ENCODE measurements at places on chromosomes 7 and 10.

- no peak for DNase-seq
Measured at GRCh38 chr7:111292026-111292470, 201.1 kb downstream of the LRRN3 start.

DNA sequence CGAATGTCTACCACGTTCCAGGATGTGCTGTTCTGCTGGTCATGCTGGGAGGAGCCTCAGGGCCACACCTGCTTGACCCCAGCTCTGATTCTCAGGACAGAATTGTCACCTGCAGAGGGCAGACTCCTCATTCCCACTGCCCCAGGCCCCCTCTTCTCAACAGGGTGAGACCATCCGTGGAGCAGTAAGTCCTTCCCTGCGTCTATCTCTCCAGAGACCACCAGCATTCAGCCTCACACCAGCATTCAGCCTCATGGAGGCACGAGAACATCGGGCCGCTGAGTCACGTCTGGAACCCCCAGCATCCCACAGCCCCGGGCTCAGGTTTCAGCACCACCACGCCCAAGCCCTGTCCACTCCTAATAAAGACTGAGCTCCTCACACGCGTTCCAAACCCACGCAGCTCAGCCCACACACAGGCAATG, 273.4 kb downstream of the DIP2C start:
- DNase-seq: no peak

DNA sequence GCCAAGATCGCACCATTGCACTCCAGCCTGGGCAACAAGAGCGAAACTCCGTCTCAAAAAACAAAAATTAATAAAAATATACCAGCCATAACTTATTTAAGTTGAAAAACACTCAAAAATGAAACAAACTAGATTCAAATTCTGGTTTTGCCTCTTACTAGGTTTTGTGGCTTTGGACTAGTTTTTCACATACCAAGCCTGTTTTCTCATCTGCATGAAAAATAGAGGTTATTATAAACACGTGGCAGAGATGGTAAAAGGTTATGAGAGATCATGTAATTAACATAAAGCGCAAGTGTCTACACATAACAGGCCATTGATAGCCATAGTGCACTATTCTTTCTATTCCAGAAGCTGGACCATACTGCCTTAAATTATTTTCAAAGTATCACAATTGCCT, 35.5 kb upstream of the CABCOCO1 start:
- no peak for DNase-seq

GRCh38 chr7:16646472-16647072, 591 bp downstream of the BZW2 start:
- DNase-seq: no peak

DNA sequence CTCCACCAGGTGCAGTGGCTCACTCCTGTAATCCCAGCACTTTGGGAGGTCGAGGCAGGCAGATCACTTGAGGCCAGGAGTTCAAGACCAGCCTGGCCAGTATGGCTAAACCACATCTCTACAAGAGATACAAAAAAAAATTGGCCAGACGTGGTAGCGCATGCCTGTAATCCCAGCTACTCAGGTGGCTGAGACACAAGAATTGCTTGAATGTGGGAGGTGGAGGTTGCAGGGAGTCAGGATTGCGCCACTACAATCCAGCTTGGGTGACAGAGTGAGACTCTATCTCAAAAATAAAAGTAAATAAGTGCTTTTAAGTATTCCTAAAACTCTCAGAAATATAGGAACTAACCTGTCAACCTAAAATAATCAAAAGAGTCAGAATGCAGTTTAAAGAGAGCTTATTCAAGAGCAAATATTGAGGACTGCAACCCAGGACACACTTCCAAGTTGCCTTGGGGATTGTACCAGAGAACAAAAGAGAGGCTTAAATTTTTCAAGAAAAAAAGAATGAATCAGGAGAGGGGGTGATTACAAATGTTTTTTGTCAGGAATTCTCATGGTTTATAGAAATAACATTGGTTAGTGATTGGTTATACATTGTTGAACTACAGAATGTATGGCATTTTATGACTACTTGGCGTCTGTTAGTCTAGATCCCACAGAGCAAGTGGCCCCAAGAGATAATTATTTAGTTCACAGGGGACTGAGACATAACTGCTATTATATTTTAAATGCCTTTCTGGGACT, 33.2 kb upstream of the PPP1R9A start:
- DNase-seq: no peak

DNA sequence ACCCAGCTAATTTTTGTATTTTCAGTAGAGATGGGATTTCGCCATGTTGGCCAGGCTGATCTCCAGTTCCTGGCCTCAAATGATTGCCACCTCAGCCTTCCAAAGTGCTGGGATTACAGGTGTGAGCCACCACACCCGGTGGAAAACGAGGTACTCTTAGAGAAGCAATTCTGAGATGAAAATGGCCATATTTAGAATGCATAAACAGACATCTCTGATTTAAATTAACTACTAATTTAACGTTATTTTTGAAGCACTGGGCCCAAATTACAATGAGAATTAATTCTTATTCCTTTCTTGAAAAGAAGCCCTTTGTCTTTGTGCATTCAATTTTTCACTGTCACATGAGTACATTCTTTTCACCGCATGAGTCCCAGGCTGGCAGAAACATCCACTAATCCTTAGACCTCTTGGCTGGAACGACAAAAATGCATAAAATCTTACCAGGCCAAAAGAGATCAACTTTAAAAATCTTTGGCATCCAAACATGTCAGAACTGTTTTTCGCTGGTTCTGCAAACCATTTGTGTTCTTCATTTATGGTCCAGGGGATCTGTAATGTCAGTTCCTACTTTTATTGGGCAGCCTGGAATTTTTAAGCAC, 60.1 kb upstream of the CAPZA2 start:
- DNase-seq: no peak

GRCh38 chr7:55174856-55175255, 156.0 kb downstream of the EGFR start:
- no peak for DNase-seq

DNA sequence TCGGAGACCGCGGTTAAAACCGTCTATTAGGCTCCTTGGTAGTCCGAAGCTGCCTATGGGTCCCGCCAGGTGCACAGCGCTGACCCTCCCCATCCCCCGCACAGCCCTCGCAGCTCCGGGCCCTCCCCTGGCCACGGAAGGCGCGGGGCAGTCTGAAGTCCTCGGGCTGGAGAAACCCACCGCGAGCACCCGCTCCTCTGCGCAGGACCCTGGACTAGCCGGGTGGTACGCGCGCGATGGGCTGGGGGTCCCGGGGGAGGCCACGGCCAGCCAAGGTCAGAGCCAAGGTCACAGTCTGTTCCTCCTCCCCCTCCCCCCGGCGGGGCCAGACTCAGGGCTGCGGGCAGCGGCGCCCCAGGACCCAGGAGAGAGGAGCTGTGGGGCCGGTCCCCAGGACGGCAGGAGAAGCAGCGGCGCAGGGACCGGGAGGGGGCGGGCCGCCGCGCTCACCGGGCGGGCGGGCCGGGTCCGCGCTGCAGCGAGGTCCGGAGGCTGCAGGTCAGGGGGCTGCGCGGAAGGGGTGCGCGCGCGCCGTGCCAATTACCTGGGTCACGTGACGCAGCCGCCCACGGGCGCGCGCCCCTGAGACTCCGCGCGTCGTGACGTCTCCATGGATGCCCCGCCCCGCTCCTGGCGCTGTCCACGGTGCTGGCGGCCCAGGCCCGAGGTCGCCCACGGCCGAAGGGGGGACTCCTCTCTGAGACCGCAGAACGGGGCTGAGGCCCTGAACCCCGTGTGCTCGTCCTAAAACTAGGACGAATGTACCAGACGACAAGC, at the start of gene OGDHL:
OGDHL (minus strand) TSS at position 535 of the 777 bp plus-strand sequence. CDS start 3,731 bp downstream, outside the sequence.
- DNase-seq: no peak

GRCh38 chr10:13527864-13528122, 1.0 kb downstream of the BEND7 start:
- DNase-seq: no peak

DNA sequence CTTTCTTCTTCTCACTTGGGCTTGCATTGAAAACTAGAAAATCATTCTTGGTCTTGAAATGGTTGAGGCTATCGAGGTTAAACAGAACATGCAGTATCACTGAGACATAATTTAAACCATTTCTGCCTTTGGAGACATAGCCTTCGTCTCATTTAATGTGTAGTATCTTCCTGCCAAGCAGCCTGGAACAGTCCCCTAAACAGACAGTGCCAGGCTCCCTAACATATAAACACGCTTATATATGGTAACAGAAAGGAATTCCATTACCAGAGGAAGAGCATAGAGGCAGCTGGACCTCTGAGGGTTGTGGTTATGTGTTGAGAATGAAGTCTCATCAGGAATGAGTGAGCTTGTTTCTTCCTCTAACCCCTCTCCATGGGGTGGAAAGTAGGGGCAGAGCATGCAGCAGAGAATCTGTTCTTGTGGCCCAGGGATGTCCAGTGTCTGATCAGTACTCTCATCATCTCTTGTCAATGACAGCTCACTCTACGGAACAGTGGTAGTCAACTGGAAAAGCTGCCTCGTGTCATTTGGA, 11.2 kb downstream of the CACNB2 start:
- no peak for DNase-seq

DNA sequence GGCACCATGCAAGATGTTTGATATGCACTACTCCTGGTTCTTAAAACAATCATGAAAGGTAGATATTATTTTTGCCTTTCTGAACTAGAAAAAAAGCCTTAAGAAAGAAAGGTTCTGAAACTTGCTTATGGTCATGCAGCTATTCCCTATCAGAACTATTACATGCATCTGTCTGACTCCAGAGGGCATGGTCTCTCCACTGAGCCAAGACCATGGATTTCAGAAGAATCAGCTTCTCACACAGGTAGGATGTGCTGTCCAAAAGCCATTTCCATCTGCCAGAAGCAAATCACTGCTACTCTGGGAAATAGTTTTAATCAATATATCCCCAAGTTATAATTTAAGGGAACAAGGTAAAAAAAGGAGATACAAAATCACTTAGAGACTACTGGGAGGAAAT, 69.5 kb downstream of the STK17A start:
- no peak for DNase-seq

DNA sequence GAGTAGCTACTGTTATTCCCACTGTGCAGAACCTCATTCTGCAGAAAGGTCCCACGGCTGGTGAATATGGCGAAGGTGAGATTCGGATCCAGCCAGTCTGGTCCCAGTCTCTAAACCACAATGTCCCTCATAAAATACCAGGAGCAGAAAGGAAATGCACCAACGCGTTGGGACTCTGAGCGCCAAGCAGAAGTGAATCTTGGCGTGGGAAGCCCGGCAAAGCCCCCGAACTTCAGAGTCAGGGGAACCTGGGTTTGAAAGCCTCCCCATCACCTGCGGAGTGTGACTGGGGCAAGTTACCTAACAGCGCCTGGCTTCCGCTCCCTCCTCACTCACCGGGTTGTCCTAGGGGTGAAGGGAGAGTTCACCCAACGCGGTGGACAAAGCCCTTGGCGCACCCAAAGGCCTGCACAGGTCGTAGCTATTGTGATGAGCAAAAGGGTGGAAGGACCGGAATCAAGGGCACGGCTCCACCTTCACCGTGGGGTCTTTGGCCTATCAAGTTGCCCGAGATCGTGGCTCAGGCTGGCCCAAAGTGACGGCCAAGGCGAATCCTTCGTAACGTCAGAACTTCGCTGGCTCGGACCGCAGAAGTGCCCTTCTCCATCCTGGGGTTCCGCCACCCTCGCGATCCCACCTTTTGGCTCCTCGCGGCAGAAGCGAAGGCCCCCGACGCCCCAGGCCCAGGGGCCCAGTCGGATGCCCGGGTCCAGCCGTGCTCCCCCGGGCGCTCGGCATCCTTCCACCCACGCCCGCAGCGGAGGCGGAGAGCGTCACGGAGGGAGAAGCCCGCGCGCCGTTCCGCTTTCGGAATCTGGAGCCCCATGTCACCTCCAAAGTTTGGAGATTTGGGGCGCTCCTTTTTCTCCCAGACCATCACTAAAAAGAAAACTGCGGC, 811 bp downstream of the RGS10 start:
- no peak for DNase-seq

- DNase-seq: no peak
Measured at GRCh38 chr7:90972906-90973550, 291.2 kb upstream of the FZD1 start.

DNA sequence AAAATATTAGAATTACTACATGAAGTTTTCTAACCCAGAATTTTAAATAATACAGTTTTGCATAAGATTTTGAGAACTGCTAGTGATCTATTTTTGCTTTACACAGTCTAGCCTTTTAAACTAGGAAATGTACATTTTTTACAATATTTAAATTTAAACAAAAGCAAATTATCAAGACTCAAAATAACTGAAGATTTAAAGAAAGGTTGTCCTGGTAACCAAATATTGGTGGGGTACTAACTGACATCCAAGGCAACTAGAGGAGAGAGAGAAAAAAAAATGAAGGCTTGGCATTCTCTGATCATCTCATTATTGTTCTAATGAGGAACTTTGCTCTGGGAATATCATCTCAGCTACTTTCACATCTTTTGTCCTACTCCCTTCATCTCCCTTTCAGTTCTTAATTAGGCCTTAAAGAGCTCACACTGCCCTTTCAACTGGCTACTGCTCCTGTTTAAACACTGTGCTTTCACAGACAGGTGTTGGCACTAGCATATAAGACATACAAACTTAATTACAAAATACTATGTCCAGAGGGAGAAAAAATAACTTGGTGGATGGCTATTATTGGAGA, 33.7 kb downstream of the RAB11FIP2 start:
- DNase-seq: no peak

- DNase-seq: no peak
Measured at GRCh38 chr10:4384245-4384644, 441.8 kb upstream of the AKR1E2 start.

- no peak for DNase-seq
Measured at GRCh38 chr7:135990258-135990657, 13.1 kb upstream of the MTPN start.

DNA sequence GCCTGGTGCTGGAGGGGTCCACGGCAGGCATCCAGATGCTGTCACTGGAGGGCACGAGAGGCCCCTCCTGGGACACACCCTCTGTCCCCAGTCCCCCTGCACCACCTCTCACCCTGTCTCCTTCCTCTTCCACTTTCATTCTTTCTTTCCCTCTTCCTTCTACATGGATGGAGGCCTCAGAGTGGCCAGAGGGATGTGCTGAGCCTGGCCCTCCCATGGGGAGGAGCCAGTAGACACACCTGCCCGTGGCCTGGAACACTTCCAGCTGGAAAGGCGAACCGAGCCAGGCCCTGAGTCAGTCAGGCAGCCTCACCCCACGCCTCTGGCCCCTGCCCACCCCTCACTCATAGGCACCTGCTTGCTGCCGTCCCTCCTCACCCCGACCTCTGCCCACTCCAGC, 55.9 kb upstream of the MXI1 start:
- no peak for DNase-seq

GRCh38 chr7:99002827-99003212, 124.5 kb downstream of the TRRAP start:
- DNase-seq: no peak

GRCh38 chr10:73847031-73847430, 27.3 kb downstream of the CAMK2G start:
- no peak for DNase-seq

GRCh38 chr7:140923358-140924006, 1.2 kb downstream of the BRAF start:
- no peak for DNase-seq

DNA sequence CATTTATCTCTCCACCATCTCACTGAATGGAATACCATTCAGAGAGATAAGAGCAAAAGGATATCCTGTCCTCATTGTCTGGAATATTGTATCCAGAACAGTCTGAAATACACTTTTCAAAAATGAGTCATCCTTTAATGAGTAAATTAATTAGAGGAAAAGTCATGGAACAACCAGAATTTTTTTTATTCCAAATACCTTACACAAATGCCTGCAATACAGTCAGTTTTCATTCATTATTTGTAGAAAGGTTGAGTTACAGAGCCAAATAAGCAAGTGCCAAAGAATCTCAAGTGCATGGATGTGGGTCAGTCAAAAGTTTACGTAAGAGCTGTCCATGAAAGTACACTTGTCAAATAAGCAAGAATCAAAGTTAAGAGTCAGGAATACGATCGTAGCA, 482.6 kb downstream of the IPMK start:
- DNase-seq: no peak

Measured in epithelial cell of proximal tubule (primary cell).